Cortex of kidney (tissue), 1 donor: ENCODE measurements at places on chromosomes 11 and 22.

GRCh38 chr11:72624496-72625201, 49.6 kb downstream of the PDE2A start:
- DNase-seq = no peak

DNA sequence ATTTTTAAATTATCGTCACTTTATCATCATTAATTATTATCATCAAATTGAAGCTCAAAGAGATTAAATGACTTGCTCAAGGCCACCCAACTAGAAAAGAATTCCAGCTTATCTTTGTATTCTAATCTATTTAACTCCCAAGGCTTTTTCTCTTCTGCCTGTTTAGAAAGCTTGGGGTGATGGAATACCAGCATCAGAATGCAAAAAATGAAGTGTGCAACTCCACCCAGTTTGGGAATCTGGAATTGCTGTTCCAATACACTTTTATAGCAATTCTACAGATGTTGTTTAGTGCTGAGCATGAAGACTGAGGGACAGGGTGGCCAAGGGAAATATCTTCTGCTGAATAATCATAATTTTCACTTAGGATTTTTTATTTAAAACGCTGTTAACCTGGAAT, 97.2 kb upstream of the FIBIN start:
- DNase-seq = no peak

DNA sequence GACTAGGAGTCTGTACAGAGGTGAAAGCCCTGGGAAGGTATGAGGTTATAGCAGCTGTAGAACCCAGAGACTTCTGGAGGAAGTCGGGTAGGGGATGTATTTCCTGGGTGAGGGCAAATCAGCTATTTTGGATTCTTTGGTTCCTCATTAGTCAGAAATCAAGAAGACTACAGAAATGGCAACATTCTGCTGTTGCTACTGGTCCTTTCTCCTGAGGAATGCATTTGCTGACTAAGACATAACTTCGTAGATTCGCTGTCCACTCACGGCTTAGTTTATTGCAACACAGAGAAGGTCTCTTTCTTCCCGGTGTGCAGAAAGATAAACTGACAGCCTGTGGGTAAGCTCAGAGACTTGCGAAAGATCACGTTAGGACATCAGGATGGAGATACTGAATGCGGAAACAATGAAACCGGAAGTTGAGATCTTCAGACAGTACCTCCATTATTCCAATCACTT, 25.3 kb upstream of the SESN3 start:
- no peak for DNase-seq

DNA sequence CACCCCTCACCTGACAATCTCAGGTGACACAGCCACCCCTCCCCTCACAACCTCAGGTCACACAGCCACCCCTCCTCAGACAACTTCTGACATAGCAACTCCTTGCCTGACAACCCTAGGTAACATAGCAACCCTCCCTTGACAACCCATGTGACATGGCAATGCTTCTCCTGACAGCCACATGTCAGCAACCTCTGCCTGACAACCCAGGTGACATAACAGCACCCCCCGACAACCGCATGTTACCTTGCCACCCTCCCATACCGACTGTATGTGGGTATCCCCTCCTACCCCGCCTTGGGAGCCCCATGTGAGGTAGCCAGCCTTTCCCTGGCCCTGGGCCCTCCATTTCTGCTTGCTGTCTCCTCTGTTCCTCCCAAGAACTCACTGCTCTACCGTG, 77.7 kb upstream of the B3GAT1 start:
- DNase-seq = no peak

DNA sequence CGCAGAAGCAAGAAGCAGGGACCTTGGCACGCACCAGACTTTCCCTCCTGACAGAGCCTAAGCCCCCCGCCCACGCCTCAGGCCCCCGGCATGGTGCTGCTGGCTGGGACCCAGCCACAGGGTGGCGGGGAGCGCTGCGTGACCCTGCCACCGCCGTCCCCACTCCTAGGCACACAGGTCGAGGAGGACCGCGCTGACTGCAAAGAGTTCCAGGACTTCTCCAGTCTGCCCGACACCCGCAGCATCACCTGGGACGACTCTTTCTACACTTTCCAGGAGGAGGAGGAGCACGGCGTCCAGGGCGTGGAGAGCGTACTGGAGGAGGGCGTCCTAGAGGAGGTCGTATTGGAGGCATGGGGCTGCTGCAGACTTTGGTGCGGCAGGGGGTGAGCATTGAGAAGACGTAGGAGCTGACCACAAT, 103.7 kb downstream of the TRIM51G start:
- no peak for DNase-seq

GRCh38 chr11:127056338-127056971, 55.9 kb upstream of the KIRREL3 start:
- no peak for DNase-seq

GRCh38 chr11:117437791-117438130, 110.1 kb downstream of the CEP164 start:
- no peak for DNase-seq

DNA sequence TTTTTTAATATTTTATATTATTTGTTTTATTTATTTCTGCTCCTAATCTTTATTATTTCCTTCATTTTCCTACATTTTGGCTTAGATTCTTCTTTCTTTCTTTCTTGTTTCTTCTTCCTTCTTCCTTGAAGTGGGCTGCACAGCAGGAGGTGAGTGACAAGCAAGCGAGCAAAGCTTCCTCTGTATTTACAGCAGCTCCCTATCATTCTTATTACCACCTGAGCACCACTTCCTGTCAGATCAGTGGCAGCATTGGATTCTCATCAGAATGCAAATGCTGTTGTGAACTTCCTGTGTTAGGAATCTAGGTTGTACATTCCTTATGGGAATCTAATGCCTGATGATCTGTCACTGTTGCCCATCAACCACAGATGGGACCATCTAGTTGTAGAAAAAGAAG, 784.9 kb upstream of the LUZP2 start:
- no peak for DNase-seq

DNA sequence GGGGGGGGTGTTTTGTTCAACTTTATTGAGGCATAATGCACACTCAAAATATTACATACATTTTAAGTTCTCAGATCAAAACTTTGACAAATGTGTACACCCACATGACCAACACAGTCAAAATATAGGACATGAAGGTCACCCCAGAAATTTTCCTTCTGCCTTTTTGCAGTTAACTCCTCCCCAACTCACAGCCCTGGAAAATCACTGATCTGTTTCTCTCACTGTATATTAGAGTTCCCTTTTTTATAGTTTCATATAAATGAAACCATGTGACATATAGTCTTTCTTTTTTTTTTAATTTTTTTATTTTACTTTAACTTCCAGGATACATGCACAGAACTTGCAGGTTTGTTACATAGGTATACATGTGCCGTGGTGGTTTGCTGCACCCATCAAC, 4.6 kb downstream of the TMPRSS5 start:
- DNase-seq = no peak

GRCh38 chr11:19953909-19954308, 206.4 kb downstream of the DBX1 start:
- DNase-seq = no peak

DNA sequence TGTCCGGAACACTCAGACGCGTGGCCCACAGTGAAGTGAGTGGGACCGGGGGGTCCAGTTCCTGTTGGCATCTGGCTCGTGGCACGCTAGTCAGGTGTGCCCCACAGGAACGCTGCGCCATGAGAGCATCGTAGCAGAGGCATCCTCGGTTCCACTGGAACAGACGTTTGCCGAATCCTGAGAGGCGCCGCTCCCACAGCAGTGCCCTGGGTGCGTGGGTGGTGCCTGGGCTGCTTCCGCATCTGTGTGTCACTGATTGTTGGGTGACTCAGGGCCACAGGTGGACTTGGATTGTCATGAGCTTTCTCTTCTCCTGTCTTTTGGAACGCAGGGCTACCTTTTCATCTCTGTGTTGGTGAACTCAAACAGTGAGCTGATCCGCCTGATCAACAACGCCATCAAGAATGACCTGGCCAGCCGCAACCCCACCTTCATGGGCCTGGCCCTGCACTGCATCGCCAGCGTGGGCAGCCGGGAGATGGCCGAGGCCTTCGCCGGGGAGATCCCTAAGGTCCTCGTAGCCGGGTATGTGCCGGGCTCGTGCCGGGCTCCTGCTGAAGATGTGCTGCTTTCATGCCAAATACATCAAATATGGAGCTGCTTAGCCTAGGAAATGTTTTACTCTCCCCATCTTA, 46.2 kb downstream of the AP2A2 start:
- no peak for DNase-seq

DNA sequence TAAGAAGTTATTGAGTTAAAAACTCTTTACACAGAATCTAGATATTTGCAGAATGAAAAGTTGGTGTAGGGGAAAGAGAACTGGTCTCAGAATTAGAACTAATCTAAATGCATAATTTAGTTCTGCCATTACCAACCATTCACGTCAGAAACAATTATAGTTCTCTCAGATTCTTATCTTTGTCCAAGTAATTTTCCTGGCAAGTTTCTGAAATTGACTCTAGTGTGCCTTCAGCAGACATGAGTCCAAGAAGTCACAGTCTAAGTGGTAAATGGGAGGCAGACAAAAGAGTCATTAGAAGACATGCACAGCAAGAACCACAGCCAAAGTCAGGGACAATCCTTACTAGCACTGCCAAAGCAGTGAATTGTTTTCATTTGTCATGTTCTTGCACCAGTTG, 1870.1 kb downstream of the LRRC4C start:
- no peak for DNase-seq

- DNase-seq = no peak
Observed at GRCh38 chr11:92601048-92601447, 368.4 kb upstream of the MTNR1B start.

DNA sequence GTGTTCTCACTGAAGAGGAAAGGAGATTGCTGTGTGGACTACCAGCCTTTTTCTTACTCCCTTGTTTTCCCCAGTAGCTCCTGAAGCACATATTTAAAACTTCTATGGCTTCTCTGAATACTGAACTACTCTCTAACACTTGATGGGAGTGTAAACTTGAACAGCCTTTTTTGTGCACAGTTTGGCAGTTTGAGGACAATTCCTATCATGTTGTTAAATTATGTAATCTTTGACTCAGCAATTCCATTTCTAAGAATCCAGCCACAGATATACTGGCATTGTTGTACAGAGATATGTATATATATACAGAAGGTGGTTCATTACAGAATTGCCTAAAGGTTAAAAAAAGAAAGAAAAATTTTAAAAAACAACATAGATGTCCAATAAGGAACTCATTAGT, 47.1 kb upstream of the EED start:
- no peak for DNase-seq

DNA sequence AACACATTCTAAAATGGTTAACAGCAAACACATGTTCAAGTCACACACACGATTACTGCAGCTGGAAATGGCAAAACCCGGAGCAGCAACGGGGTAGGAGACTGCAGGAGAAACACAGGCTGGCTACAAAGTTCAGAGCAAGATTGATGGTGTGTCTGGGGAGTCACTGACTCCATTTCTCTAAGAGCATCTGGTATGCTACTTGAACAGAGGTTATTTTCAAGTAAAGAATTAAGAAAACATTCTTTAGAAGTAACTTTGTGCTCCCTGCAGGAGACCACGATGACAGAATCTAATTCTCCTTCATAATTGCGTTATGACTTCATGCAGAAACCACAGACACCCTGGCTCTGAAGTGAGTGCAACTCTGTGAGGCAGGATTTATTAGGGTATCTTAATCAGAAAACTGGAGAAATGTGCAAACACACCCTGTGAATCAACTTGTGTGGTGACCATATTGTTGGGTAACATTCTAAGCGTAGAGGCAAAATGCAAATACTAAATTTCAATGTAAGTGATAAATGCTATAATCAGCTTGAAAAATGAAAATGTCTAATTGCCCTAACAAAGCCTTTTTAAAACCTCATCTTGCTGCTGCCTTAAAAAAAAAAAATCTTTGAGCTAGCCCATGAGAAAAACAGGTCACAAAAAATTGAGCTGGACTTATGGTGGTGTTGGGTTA, 303.0 kb downstream of the CADM1 start:
- no peak for DNase-seq
